ENCODE measurements at places on chromosomes 1 and 21. TPM values are rescaled to one million over a fixed set of nuclear protein-coding genes. Genes with fewer than 3 reads are reported as not detected.

The ACTN2 gene
- total RNA-seq, result not detected

The PRAMEF25 gene
- not detected for total RNA-seq

The FNDC10 gene
- 0.76 TPM for total RNA-seq

The DNAH14 gene
- total RNA-seq, result 51.7 TPM

The NUP210L gene
- total RNA-seq, result not detected

The USP1 gene
- total RNA-seq, result 100 TPM

The RGS7 gene
- 0.37 TPM for total RNA-seq

The PRDM2 gene
- 10.4 TPM for total RNA-seq

The C1orf185 gene
- not detected for total RNA-seq

The NID1 gene
- total RNA-seq, result 33.8 TPM

The IL19 gene
- total RNA-seq, result not detected

The MPL gene
- total RNA-seq, result not detected

The STIL gene
- total RNA-seq, result 22.6 TPM

The DMBX1 gene
- total RNA-seq, result not detected

The KCNJ9 gene
- not detected for total RNA-seq

The EXTL1 gene
- not detected for total RNA-seq

The PTGER3 gene
- total RNA-seq, result 14.9 TPM

The NOTCH2 gene
- total RNA-seq, result 77.2 TPM

The GPR3 gene
- total RNA-seq, result 0.38 TPM

The SELL gene
- not detected for total RNA-seq

The CD244 gene
- not detected for total RNA-seq

The IL20 gene
- 0.25 TPM for total RNA-seq

The APCS gene
- not detected for total RNA-seq

The NDUFV3 gene
- total RNA-seq, result 54.9 TPM

The TMEM125 gene
- total RNA-seq, result not detected

The MROH7 gene
- total RNA-seq, result not detected

The ZNF695 gene
- total RNA-seq, result 3.0 TPM

The TSSK3 gene
- not detected for total RNA-seq

The SLC35F3 gene
- not detected for total RNA-seq

The LIN28A gene
- total RNA-seq, result not detected

The CD1B gene
- total RNA-seq, result not detected

The NFASC gene
- total RNA-seq, result 0.03 TPM

The ATP6V1G3 gene
- total RNA-seq, result not detected

The GBP5 gene
- 10.4 TPM for total RNA-seq

The CDC42 gene
- 411 TPM for total RNA-seq

The THEM5 gene
- not detected for total RNA-seq

The IGFN1 gene
- total RNA-seq, result not detected

The HJV gene
- not detected for total RNA-seq

The FCRL2 gene
- total RNA-seq, result not detected

The ALDH4A1 gene
- 10.8 TPM for total RNA-seq

The ZNF648 gene
- total RNA-seq, result not detected

The SEMA6C gene
- 0.06 TPM for total RNA-seq

The PDE9A gene
- 10.3 TPM for total RNA-seq

The NMNAT2 gene
- total RNA-seq, result 0.60 TPM

The TMEM69 gene
- total RNA-seq, result 23.4 TPM

The CD52 gene
- not detected for total RNA-seq

The MAEL gene
- not detected for total RNA-seq

The F3 gene
- 54.7 TPM for total RNA-seq

The MYOM3 gene
- 0.03 TPM for total RNA-seq

All from SJSA1 (cell line).